Mesothelial cell of epicardium (in vitro differentiated cells): ENCODE measurements at places on chromosomes 1 and 21.
A peak's percentile ranks its signal among the peaks of the same experiment; 100 is the strongest.

DNA sequence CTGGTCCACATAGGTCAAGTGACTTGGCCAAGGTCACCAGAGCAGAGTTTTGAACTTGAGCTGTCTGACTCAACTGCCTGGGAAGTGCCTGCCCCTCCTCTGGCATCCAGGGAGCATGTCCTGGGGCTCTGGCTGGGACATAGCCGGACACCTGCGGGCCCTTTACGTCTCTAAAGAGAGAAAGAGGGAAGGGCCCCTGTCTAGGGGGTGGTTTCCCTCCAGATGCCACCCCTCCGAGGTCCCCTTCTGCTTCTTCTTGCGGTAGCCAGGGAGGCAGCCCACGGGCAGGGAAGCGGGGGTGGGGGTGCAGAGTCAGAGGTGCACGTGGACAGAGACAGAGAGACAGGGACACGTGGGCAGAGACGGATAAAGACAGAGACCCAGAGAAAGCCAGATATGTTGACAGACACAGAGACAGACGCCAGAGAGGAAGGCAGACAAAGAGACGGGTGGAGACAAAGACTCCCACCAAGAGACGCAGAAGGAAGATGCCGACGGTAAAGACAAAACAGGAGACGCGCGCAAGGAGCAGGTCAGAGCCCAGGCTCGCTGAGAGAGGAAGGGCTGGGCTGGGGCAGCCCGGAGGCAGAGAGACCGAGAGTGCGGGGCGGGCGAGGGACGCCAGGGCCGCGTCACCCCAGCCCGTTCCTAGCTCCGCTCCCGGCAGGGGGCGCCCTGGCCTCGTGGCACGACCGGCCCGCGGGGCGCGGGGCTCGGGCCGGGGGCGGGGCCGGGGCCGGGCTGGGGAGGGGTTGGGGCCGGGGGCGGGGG is 458 bp upstream of the ALPL start:
- DNase-seq: peak; percentile 72

DNA sequence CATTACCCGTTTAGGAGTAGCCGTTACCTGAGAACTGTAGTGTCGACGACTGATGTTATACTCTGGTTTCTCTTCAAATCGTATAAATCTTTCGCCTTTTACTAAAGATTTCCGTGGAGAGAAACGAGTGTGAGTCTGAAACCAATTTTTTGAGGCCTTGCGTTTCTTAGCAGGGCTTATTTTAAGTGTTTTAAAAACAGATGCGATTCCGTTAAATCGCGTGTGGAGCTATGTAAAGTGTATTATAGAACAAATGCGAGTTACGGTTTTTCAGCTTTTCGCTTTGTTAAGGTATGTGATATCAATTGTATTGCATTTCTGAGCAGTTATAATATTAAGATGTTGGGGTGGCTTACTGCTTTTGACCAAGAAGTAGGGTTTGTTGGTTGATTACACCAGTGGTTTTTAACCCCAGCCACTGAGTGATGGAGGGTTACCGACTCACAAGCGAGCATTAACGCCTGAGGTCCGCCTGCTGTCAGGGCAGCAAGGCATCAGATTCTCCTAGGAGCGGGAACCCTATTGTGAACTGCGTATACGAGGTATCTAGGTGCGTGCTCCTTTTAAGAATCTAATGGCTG is 18.0 kb downstream of the KIAA2013 start:
- DNase-seq: peak; percentile 42

DNA sequence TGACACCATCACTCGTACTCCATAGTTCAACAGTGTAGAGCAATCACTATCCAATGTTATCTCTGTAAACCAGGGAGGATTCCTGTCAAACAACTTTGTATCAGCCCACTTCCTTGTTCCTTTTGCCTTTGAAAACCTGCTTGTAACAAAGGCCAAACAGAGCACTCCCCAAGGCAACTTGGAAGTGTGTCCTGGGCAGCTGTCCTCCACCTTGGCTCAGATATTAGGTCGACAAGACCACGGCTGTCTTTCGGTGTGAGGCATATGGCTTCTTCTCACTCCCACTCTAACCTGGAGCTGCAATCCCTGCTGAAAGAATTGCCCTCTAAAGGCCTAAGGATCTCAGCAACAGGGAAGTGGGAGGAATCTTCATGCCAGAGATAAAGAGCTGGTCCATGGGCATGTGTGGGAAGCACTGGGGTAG is 66.7 kb downstream of the ITPKB start:
- no peak for DNase-seq

- no peak for DNase-seq
Observed at GRCh38 chr1:4653796-4654725, at the start of gene AJAP1. Gene AJAP1, plus strand, starts transcription at chr1:4654609. Its CDS starts 817 bp downstream, at chr1:4655426.

GRCh38 chr1:192506741-192507155 is 68.8 kb upstream of the RGS1 start:
- no peak for DNase-seq

GRCh38 chr21:18812308-18812707 is 408.7 kb upstream of the TMPRSS15 start:
- DNase-seq: no peak

DNA sequence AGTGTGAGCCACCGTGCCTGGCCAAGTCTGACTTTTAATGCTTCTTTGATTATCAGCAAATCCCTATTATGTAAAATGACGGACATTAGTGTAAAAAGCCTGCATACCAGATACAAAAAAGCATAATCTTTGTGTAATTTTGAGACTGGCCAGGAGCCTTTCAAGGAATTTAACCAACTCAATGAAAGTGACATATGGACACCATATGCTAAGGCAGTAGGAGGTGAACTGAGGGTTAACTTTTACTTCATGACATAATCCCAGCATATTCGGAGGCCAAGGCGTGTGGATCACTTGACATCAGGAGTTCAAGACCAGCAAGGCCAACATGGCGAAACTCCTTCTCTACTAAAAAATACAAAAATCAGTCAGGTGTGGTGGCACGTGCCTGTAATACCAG is 94.6 kb downstream of the EIF4G3 start:
- DNase-seq: no peak

GRCh38 chr1:115117298-115117697 is 28.0 kb upstream of the TSPAN2 start:
- DNase-seq: no peak

GRCh38 chr1:42133809-42134526 is 19.2 kb upstream of the GUCA2B start:
- DNase-seq: no peak

DNA sequence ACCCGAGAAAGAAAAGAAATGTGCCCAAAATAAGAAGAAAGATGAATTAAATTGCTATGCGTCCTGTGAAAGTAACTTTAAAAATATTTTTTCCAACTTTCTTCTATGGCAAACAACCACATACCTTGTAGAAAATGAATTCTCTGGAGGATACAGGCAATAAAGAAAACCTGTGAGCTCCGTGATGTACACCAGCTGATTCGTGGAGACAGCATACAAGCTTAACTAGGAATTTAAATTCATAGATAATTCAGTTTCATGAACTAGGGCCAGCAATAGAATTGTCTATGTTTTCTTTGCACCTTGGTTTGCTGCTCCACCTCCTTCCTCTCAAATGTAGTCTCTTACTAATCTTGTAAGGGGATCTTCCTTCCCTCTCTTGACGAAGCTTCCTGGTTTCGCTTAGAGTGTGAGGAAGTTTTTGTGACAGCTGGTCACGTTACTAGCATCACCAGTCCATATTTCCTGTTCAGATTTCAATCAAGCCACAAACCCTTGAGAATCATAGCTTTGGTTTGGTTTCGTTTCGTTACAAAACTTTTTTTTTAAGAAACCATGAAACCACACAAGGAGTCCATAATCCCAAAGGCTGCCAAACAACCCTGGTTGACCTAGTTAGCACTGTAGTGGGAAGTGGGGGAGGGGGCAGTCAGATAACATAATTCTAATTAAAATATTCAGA is 35.8 kb downstream of the GREM2 start:
- DNase-seq: no peak

DNA sequence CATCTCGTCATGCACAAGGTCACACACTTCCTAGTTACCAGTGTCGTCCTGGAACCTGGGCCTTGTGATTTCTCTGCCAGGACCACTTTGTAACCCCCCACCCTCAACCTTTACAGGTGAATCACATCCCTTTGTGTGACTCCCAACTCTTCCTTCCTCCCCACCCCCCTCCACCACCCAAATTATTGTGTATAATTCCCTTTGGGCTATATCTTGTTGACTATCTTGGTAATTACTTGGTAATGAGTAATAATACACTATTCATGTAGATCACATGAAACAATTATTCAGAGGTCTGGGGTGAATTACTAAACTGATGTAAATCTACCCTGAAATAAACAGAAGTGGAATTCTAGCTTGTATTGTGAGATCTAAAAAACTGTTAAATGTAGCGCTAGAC is 1.7 kb downstream of the KCNK1 start:
- no peak for DNase-seq

GRCh38 chr1:25123551-25123950 is 108.8 kb downstream of the SYF2 start:
- DNase-seq: no peak

DNA sequence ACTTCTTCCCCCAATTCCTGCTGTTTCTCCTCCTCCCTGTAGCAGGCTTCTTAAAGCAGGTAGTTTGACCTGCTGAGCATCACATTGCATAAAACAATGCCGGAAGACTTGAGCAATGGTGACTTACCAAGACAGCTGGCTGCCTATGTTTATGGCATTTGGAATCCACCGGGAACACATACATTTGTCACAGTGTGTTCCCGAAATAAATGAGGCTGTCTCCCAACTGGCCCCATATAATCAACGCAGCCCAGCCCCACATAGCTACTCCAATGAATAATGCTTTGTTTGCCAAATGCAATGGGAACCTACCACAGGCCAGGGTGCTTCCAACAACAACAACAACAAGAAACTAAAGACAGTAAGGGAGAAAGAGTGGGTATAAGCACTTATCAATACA is 186.1 kb upstream of the MAP1LC3C start:
- DNase-seq: no peak

DNA sequence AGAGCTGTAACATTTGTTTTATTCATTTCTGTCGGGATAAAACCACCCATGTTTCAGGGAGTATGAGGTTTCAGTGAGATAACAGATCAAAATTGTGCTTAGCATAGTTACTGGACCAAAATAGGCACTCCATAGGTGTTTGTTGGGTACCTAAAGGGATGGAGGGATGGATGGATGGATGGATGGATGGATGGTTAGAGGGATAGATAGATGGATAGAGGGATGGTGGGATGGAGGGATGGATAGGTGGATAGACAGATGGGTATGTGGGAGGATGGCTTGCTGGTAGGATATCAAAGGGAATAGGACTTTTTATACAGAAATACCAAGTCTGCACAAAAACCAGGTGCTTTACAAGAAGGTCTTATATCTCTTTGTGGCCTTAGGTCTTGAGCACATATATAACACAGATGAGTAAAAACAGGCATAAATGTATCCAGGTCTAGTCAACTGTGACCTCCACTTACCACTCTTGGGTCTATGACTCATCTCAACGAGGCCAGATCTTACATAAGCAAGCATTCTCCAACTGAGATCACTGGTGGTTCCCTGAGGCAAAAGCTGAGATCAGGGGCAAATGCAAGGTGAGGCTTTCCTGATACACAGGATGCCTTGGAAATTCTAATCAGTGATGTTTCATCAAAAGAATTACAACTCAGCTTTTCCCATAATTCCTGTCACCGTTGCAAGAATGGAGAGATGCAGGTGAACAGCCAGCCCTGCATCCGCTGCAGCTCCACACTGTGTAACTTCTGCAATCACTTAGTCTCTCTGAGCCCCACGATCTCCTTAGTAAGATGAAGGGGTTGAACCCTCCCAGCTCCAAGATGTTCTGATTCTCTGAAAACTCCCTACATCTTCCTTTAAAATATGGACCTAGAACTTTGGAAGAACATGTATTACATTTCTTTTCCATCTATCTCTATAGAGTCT is 32.0 kb downstream of the PTAFR start:
- DNase-seq: no peak

GRCh38 chr1:94579876-94580294 is 38.3 kb upstream of the F3 start:
- DNase-seq: peak; percentile 44

DNA sequence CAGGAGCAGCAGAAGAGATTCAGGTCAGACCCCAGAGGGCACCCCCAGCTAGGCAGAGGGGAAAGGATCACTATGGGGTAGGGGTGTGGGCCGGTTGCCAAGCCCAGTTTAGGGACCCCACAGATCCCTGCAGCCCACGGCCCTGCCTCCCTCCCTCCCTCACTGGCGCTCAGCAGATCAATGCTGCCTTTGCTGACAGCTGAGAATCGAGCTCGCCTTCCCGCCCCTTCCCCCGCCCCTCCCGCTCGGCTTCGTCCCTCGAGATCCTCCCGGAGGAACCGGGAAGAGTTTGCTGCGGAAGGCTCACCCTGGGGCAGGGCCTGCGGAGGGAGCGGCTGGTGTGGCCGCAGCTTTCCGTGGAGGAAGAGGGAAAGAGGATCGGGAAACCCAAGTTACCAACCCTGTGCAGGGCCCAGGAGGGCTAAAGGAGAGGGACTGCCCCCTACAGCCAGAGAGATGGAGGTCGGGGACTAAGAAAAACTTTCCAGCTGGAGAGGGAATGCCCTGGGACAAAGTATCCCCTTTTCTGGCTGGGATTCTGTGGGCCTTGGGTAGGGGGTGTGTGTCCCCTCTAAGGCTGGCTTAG is 1.1 kb upstream of the KCNQ4 start:
- DNase-seq: no peak

DNA sequence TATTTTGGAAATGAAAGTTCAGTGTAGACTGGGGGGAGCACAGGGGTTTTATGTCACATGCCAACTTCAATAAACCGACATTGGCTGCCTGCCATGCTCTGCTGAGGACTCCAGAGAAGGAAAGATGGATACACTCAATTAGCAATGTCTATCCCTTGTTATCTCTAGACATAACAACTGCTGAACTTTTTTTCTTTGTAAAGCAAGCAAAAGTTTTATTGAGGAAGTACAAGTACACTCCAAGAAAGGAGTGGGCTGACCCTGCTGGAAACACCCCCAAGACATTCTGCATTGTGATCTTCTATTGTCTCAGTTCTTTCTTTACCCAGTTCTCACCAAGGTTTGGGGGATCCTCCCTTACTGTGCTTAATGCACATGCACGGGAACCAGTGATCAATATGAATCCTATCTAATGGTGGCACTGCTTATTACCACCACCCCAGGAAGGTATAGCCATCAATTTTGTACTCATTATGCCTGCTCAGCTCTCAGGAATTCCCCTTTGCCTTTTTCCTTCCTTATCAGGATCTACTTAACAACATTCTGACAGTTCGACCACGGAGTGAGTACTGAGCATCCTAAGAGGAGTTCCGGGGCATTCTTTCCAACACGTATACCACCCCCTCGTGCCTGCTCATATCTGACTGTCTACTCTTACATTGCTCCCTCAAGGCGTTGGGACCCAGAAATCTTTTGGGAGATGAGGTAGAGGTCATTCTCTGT is 28.7 kb downstream of the SYNJ1 start:
- no peak for DNase-seq

GRCh38 chr1:21320410-21321108 is 30.3 kb upstream of the ECE1 start:
- DNase-seq: no peak
